Activated naive CD4-positive, alpha-beta T cell treated with anti-CD3 and anti-CD28 coated beads, Interleukin-2, amount 10 ng/mL, durations not matched to agents 5 hours and 36 hours (primary cell): ENCODE measurements at places on chromosomes 7 and 10. TPM values are rescaled to one million over a fixed set of nuclear protein-coding genes. Genes with fewer than 3 reads are reported as not detected.

ICA1 gene
- 2.6 TPM for total RNA-seq

SLC16A9 gene
- total RNA-seq, result 0.10 TPM

CALD1 gene
- 1.8 TPM for total RNA-seq

CYREN gene
- 36.3 TPM for total RNA-seq

ATP6V0A4 gene
- total RNA-seq, result 0.08 TPM

PTPRZ1 gene
- not detected for total RNA-seq

FAM170B gene
- not detected for total RNA-seq

SORBS1 gene
- 0.35 TPM for total RNA-seq

OR6B1 gene
- not detected for total RNA-seq

TMEM236 gene
- 0.05 TPM for total RNA-seq

RBP3 gene
- not detected for total RNA-seq

GIMAP8 gene
- 40.6 TPM for total RNA-seq

IFIT2 gene
- 3.9 TPM for total RNA-seq
